ENCODE measurements at places on chromosomes 7 and 10. TPM values are rescaled to one million over a fixed set of nuclear protein-coding genes. Genes with fewer than 3 reads are reported as not detected.

DNA sequence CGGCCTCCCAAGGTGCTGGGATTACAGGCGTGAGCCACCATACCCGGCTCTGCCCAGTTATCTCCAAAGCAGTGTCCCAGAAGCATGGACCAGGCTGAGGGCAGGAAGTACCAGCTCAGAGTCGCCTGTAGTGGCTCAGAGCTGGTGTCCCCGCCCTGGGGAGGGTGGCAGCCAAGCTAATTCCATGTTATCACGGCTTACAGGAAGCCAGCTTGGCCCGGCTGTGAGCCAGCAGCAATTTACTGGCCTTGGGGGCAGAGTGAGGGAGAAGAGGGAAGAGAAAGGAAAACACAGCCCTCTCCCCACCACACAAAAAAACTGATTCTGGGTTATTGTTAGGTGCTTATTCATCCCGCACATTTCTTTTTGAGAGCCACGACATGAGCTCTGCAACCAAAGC, 88.1 kb downstream of the HIP1 start:
- no peak for DNase-seq

GRCh38 chr7:23404546-23405239, 65.6 kb downstream of the IGF2BP3 start:
- DNase-seq, result no peak

DNA sequence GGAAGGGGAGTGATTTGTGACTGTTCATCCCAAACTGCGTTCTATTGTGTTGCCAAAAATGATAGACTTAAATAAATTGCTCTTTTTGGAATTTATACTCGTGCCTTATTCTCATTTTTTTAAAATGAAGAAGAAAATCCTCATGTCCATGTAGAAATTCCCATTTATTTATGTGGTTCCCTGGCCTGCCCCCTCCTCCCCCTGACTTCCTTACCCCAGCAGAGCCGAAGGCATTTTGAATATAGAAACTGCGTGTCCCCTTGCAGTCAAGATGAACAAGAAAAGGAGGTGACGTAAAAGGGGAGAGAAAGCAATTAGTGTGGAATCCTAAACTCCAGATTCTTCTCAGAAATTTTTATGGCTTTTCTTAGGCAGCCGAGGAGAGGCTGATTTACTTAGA, 126.1 kb downstream of the FAM204A start:
- no peak for DNase-seq

DNA sequence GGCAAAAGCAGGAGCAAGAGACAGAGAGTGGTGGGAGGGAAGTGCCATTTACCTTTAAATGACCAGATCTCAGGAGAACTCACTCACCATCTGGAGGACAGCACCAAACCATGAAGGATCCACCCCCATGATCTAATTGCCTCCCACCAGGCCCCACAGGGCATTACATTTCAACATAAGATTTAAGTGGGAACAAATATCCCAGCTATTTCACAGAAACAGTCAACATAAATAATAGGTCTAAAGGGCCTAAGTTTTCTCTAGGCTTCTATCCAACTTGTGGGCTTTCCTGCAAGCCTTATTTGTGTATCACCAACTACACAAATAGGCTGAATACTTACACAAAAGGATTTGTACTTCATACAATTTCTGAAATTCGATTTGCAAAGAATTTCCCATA, 196.8 kb upstream of the POT1 start:
- no peak for DNase-seq

The GGCT gene
- total RNA-seq, result 90.6 TPM

The CCDC3 gene
- total RNA-seq, result not detected

The LRGUK gene
- total RNA-seq, result 0.52 TPM

The FGFR2 gene
- 53.6 TPM for total RNA-seq
